ENCODE measurements at places on chromosomes 11 and 22. TPM values are rescaled to one million over a fixed set of nuclear protein-coding genes. Genes with fewer than 3 reads are reported as not detected.

- no peak for DNase-seq
These were observed 58.4 kb upstream of the RASSF10 start for GRCh38 chr11:12950670-12951069.

GVQW3 gene
- total RNA-seq = 1.5 TPM

ACCS gene
- 7.9 TPM for total RNA-seq

GRCh38 chr22:35524966-35525686, 15.5 kb upstream of the RASD2 start:
- DNase-seq = no peak

- no peak for DNase-seq
These were observed 13.7 kb downstream of the PAX6 start for GRCh38 chr11:31797190-31798056.

DNA sequence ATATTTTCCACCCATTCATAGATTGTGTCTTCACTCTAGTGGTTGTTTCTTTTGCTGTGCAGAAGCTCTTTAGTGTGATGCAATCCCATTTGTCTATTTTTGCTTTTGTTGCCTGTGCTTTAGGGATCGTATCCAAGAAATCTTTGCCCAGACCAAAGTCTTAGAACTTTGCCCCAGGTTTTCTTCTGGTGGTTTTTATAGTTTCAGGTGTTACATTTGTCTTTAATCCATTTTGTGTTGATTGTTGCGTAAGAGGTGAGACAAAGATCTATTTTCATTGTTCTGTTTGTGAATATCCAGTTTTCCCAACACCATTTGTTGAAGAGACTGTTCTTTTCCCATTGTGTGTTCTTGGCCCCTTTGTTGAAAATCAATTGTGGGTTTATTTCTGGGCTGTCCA, 6.4 kb downstream of the IL10RA start:
- peak; percentile 26 for DNase-seq

BTBD18 gene
- not detected for total RNA-seq

GRCh38 chr11:122215244-122215992, 99.4 kb upstream of the BLID start:
- peak; percentile 66 for DNase-seq

All from MCF 10A (cell line).